ENCODE measurements at places on chromosomes 6 and 20.
A peak's percentile ranks its signal among the peaks of the same experiment; 100 is the strongest.

DNA sequence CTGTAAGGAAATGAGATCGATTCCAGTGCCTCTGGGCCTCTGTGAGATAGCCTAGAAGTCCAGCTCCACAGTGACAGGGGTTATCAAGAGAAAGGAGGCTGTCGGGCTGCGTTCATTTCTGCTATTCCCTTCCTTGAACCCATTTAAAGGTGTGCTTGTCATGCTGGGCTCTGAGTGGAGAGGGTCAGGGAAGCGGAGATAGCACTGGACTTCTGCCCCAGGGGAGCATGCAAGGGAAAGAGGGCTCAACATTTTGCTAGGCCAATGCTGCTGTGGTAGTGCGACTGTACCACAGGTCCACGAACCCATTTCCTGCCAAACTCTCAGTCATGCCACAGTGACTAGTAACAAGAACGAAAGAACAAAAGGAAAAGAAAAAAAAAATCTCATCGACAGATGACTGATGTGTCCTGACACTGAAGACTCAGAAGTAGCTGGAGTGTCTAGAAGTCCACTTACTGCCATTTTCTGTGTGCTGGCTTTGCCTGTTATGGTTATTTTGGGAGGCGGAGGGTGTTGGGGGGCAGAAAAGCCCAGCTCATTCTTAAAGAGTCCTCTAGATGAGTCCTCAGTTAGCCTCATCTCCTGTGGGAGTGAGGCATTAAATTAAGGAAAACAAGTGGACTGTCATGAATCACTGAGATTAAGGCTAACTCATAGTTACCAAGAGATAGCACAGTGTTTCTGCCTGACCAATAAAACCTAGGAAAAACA lies 8.1 kb downstream of the NEDD9 start:
- no peak for DNase-seq

DNA sequence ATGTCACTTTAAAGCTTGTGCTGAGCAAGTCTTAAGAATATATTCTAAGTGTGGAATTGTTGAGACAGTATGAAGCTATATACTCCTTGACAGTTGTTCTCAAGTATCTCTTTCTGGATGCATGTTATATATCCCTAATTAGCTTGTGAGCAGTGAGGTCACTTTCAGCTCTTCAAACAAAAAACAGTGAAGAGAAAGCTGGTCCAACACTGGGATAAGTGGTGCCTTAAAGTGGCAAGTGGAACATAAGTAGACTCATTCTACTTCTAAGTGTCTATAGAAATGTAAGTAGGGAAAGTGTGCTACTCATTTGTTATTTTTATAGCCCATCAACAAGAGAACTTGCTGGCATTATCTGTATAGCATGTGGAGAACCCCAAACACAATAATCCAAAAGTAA lies 133.1 kb upstream of the BACH2 start:
- no peak for DNase-seq

DNA sequence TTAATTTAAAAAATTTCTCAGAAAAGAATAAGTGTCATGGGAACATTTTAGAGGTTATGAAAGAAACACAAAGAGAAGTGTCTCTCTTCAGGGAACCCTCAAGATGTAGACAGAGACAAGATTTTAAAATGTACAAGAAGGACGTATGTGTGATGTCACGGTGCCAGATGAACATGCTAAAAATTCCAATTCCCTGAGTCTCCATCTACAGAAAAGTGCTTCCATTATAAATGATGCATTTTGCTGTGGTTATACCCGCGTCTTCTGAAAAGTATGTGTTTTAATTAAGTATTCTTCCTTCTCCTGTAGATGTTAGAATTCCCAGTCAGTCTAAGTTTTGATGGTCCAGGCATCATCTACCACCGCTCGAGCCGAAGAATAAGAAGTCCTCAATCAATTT lies 489.1 kb downstream of the PREX1 start:
- no peak for DNase-seq

- no peak for DNase-seq
Observed at GRCh38 chr6:3217286-3217685, 10.2 kb downstream of the TUBB2B start.

- DNase-seq, result no peak
Observed at GRCh38 chr20:3814928-3815495, 5.3 kb upstream of the AP5S1 start.

- no peak for DNase-seq
Observed at GRCh38 chr6:53259860-53260580, 88.7 kb downstream of the ELOVL5 start.

GRCh38 chr6:68651011-68651985 lies 16.2 kb downstream of the ADGRB3 start:
- no peak for DNase-seq

DNA sequence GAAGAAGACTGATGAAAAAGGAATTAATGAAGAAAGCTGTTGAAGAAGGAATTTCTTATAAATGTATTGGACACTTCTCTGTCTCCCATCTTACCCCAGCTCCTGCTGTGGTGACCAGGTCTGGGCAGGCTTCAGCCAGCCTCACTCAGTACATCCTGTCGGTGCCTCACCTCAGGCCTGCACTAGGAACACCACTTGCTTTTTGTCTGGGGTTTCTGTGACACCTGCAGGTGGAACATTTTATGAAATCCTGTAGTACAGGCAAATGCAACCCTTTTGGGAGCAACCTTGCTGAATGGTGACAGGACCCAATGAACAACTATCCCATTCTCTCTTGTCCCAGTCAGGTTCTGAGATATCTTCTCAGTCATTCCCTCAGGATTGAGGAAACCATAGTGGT lies 129.7 kb downstream of the PRDM13 start:
- DNase-seq, result peak; percentile 1

- no peak for DNase-seq
Observed at GRCh38 chr6:127851197-127851596, 49.7 kb downstream of the THEMIS start.

DNA sequence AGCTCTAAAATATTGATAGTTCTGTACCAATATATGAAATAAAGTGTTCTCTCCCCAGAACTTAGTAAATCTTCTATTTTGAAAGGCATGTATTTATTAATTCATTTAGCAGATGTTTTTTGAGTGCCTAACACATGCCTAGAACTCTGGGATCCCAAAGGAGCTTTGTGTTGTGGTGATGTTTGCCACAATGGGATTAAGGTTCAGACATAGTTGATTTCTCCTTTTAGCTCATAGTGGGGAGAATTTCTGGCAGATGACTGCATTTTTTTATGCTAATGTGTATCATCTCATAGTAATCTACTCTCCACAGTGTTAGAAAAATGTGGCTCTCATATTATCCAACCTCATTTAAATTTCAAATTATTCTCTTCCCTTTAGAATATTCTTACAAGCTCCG lies 21.7 kb downstream of the MYB start:
- DNase-seq, result no peak

GRCh38 chr6:119511024-119511423 lies 161.5 kb upstream of the MAN1A1 start:
- DNase-seq, result no peak

GRCh38 chr6:40689185-40689584 lies 102.0 kb upstream of the LRFN2 start:
- no peak for DNase-seq

DNA sequence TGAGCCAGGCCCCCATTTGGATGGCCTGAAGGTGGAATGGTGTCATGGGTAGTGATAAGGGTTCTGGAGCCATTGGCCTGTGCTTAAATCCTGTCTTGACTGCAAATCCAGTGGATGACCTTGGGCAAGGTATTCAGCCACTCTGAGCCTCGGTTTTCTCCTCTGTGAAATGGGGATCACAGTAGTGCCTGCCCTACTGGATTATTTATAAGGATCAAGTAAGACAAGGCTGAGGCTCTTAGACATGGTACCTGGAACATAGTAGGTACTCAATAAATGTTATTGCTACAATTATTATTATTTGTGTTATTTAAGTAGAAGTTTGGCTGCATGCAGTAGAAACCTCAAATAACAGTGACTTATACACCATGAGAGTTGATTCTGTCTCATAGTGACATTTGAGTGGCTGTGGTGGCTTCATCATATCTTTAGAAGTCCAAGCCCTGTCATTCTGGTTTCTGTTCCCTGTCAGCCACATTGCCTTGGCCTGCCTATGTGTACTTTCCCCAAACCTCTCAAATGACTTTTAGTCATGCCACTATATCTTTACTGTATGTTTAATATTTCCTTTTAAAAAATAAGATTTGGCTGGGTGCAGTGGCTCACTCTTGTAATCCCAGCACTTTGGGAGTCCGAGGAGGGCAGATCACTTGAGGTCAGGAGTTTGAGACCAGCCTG lies 37.6 kb upstream of the CHMP4B start:
- DNase-seq, result no peak

DNA sequence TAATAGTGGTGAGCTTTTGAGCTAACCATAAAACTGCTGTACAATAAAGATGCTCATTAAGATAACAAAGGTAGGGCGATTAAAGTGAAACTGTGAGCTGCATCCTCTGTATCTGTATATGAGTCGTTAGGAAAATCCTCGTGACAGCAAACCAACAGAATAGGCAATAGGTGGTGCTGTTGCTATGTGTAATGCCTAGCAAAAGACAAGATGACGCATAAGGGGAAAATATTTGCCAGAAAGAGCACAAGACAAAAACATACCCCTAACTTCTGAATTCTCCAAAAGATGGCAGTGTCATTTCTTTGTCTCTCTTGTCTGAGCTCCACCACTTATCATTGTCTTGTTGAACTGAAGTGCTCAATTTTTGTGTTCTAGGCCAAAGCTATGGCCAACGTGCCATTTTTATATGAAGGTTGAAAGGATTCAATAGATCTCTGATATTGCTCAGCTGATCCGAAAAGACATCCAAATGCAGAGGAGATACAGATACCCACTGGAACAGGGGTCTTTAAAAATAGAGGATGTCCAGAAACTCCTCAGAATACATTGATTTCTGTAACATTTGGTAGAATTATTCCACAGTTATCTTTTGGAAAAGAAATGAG lies 56.3 kb upstream of the ANKEF1 start:
- DNase-seq, result peak; percentile 71

DNA sequence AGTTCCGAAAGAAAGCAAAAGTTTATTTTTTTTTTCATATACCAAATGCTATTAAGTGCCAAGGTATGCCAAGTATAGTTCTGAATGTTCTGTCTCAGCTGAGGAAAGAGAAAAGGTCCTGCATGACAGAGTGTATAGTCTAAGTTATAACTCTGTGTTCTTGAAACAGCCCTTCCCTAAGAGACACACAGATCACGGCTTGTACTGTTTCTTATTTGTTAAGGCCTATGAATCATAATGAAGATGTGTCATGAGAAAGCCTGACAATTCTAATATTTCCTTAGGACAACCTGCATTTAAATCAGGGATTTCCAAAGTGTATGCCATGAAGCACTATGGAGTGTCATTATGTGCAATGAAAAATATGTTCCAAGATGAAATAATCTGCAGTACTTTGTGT lies 538.7 kb upstream of the CDH4 start:
- no peak for DNase-seq

DNA sequence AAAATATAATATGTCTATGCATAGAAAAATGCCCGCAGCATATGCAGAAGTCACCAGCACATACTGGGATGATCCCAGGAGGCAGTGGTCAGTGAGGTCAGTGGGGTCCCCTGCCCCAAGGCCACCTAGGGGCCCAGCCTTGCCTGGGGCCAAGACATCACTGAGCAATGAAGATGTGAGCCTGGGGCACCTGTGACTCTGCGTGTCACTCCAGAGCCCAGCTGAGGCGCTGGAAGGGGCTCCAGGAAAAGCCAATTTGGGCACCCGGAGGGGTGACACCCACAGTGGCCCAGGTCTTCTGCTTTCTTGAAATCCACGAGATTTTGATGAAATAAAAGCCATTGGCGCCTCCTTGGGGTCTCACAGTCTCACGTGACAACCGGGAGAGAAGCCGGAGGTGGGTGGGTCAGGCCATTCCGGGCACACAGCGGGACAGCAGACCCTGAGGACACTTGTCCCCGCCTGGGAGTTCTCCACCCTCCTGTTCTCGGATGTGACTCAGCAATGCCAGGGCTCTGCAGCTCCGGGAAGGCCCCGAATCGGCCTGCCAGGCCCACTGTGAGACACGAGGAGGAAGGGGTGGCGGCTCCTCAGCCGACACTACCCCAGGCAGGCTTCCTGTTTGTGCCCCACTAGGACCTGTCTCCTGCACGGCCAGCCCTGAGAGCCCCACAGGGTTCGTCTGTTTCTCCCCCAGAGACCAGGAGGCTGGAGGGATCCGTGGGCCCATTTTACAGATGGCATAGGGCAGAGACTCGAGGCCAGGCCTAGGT lies 24.4 kb upstream of the SLCO4A1 start:
- DNase-seq, result no peak
